ENCODE measurements at places on chromosomes 4 and X.

DNA sequence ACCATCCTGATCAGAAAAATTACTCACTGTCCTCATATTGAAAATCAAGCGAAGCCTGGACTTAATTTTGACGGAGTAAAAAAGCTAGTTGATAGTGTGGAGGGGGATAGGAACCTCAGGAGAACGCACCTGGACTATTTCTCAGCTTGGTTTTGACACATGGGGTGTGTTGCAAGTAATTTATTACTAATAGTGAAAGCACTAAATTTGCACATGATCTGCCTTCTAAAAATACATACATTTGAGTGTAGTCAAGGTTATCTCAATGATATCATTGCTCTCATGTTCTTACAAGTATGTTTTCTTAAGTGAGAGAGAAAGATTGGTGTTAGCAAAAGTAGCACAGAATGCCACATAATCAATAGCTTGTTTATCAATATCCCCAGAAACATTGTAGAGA lies 29.5 kb downstream of the LRIT3 start:
- DNase-seq: no peak

- peak; percentile 0 for DNase-seq
Observed at GRCh38 chrX:84046403-84046984, 141.5 kb downstream of the RPS6KA6 start.

DNA sequence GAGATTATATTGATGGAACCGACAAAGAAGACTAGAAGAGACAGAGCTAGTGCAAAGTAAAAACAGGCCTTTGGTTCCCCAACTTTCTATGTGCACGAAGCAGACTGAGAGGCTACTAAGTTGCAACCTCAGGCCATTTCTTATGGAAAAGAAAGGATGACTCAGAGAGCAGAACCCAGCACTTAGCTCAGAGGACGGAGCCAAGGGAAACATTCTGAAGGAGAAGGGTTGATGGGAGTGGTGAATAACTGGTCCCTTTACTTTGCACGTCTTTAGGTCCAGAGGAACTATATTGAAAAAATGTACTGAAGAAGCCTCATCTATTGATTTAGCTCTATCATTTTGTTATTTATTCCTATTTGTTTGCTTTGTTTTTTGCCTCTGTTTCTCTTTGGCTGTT lies 182.1 kb downstream of the CPE start:
- DNase-seq: no peak

GRCh38 chr4:28834120-28834519 lies 1886.0 kb upstream of the PCDH7 start:
- DNase-seq: no peak

- DNase-seq: no peak
Observed at GRCh38 chr4:113678641-113679040, 82.9 kb downstream of the CAMK2D start.

DNA sequence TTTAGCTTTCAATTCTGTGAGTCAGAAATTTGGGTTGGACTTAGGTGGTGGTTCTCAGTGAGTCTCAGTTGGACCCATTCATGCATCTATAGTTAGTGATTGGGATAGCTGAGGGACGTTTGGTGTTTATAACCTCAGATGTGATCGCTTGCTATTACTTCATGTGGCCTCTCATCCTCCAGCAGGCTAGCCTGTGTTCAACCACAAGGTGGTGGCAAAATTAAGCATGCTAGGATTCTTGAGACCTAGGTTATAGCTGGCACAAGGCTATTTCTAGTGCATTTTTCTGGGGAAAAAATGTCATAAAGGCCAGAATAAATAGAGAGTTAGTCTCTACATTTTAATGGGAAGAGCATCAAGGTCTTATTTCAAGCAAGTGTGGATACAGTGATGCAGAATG lies 10.9 kb upstream of the GRPR start:
- no peak for DNase-seq

- DNase-seq: no peak
Observed at GRCh38 chrX:9510980-9511379, 46.1 kb downstream of the TBL1X start.

- DNase-seq: no peak
Observed at GRCh38 chrX:16136080-16136479, 12.7 kb downstream of the GRPR start.

GRCh38 chr4:131296192-131296591 lies 1852.9 kb upstream of the PCDH10 start:
- DNase-seq: no peak

GRCh38 chr4:742742-743311 lies 37.2 kb downstream of the PCGF3 start:
- DNase-seq: peak; percentile 47

DNA sequence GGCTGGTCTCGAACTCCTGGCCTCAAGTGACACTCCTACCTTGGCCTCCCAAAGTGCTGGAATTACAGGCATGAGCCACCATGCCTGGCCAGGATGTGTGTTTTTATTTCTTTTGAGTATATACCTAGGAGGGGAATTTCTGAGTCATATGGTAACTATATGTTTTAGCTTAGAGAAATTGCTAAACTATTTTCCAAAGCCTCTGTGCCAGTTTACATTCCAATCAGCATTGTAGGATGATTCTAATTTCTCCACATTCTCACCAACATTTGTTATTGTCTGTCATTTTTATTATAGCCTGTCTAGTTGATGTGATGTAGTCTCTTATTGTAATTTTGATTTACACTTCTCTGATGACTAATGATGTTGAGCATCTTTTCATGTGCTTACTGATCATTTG lies 1576.0 kb downstream of the RPA4 start:
- no peak for DNase-seq

GRCh38 chr4:147546349-147546748 lies 65.5 kb downstream of the EDNRA start:
- no peak for DNase-seq

DNA sequence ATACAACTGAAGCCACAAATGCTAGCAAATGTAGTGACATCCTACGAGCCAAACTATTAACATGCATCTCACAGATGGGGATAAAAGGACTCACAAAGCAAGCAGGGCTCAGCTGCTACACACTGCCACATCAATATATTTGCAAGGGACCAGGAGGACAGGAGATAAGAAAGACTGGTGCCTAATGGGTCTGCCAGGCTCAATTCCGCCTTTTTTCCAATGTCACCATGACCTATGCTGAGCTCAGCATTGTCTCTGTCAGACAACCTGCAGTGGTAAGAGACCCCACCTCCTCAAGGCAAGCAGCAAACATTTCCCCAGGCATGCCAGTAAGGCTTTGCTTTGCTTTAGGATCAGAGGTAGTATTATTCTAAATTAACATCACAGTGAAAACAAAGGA lies 435 bp downstream of the DCX start:
- no peak for DNase-seq

DNA sequence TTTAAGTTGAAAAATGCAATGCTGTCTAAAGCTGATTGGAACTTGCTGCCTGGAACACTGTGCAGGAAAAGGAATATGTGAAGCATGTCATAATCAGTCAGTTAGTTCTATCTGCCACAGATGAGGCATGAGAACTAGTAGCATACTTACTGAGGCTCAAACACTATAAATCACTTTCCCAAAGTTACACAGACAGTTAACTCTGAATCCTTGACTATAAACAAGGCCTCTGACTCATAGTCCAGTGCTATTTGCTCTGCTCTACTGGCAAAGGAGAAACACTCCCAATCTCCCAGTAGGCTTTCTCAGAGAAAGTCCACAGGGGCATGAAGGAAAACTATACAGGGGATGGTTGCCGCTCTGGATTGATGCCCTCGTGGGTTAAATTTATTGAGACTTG lies 2078.4 kb upstream of the TENM3 start:
- no peak for DNase-seq

DNA sequence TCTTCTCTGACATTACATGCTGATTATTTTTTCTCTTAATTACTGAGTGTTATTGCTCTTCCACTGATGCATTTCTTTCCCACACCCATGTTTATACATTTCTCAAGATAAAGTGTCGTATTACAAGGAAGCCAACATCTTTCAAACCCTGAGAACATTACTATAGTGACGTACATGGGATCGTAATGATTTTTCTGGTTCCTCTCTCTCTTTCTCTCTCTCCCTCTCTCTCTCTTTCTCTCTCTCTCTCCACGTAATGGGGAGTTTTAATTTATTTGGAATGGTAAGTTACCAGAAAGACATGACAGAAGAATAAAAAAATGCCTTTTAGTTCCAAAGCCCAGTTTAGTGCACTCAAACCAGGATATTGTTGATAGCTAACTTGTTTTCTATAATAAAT lies 40.4 kb upstream of the MAPK10 start:
- DNase-seq: no peak

DNA sequence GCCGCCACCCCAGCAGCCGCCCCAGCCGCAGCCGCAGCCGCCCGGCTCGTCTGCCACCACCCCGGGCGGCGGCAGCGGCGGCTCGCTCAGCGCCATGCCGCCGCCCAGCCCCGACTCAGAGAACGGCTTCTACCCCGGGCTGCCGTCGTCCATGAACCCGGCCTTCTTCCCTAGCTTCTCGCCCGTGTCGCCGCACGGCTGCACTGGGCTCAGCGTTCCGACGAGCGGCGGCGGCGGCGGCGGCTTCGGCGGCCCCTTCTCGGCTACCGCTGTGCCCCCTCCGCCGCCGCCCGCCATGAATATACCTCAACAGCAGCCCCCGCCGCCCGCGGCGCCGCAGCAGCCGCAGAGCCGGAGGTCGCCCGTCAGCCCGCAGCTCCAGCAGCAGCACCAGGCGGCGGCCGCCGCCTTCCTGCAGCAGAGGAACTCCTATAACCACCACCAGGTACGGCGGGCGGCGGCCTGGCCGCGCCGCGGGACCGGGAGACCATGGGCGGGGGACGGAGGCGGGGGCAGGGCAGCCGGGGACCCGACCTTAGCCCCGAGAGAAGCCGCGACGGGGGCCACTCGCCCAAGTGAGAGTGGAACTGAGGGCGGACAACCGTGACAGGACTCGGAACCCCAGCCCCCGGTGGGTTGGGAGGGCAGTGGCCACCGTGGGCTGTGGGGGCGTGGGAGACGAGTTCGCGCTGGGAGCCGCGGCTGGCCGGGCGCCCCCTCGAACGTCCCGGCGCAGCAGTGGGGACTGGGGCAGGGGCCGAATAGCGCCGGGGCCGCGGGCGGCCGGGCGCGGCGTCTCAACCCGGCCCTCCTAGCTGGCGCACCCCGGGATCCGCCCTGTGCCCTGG lies 1.8 kb downstream of the CPEB2 start:
- DNase-seq: no peak

DNA sequence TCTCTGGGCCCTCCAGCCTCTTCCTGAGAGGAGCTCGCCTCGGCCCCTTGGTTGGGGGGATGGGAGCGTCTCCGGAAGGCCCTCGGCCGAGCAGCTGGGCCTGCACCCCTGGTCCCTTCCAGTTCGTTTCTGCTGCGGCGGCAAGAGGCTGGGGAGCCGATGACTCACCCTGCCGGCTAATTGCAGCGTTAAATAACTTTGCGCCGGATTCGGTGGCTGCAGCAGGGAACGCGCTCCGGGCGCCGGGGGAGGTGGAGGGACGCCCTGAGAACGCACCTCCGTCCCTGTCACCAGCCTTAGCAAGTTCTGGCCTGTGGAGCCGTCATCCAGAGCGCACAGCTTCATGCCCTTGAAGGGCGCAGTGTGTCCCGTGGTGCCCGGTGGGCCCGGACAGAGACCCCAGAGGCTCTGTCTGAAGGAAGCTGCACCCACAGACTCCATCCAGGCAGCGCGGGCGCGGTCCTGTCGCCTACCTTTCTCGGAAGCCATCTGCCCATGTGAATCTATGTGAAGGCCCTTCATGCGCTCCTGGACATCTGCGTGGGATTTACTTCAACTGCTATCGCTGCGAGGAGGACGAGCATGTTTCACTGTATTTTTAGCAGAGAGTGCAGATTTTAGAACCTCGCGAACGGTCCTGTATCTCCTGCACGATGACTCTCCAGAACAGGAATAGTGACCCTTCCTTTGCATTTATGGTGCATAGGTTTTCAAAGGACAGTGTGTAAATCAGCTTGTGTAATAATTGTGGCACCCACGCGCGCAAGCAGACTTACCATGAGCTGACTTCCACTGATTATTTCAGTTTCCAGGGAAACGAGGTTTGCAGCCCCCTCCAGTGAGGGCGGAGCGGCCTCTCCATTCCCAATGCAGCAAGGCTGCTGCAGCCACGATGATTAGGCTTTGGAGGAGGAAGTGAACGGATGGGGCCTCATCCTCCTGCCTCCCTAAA lies 1.7 kb upstream of the TMEM271 start:
- DNase-seq: no peak

DNA sequence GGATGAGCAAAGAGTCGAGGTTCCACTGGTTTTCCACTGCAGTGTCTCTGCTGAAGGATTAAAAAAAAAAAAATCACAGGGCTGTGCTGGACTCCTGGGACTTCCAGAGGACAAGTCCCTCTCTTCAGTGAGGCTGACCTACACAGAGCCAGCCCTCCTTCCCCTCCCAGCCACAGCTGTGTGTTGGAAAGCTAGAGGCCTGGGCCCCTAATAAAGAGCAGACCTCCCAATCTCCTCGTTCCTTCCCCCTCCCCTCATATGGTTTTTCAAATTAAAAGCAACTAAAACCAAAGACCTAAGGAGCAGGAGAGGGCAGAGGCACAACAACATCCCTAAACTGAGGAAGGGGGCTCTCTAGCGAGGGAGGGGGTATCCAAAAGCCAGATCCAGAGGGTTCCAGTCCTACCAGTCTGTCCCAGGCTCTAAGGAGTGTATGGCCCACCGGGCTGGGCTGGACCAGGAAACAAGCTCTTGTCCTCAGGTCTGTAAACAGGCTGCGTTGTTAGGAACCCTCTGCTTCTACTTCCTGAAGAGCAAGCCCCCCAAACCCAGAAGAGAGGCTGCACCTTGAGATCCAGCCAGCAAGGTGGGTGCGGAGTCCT lies 4.0 kb upstream of the PDGFRA start:
- DNase-seq: no peak

- DNase-seq: peak; percentile 43
Observed at GRCh38 chr4:65668201-65669089, 1.8 kb downstream of the EPHA5 start.

DNA sequence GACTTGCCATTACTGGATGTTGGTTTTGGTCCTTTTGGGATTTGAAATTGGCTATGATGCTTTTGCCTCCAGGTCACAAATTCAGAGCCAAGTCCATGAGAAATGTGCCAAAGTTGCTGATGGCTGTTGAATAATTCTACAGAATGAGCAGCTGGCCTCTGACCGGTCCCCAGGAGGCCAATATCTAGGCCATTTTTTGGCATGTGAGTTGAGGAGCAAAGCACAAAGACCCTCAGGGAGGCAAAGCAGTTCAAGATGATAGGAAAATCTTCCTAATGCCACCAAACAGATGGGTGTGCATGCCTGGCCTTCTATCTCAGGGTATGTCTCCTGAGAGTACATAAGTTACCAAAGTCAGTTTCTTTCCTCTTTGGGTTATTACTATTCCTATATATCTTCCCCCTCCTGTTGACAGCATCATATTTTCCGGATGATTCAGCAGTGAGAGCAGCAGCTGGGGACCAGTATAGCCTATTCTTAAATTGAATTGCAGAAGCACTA lies 44.4 kb downstream of the SEL1L3 start:
- DNase-seq: peak; percentile 5
